Hindlimb muscle (tissue), 1 donor: ENCODE measurements at places on chromosomes 6 and 20. TPM values are rescaled to one million over a fixed set of nuclear protein-coding genes. Genes with fewer than 3 reads are reported as not detected.

SCUBE3 gene
- polyA plus RNA-seq = 1.1 TPM

- no peak for DNase-seq
Observed at GRCh38 chr6:125094563-125094962, 59.0 kb upstream of the TPD52L1 start.

BEND3 gene
- polyA plus RNA-seq = 3.7 TPM

DNA sequence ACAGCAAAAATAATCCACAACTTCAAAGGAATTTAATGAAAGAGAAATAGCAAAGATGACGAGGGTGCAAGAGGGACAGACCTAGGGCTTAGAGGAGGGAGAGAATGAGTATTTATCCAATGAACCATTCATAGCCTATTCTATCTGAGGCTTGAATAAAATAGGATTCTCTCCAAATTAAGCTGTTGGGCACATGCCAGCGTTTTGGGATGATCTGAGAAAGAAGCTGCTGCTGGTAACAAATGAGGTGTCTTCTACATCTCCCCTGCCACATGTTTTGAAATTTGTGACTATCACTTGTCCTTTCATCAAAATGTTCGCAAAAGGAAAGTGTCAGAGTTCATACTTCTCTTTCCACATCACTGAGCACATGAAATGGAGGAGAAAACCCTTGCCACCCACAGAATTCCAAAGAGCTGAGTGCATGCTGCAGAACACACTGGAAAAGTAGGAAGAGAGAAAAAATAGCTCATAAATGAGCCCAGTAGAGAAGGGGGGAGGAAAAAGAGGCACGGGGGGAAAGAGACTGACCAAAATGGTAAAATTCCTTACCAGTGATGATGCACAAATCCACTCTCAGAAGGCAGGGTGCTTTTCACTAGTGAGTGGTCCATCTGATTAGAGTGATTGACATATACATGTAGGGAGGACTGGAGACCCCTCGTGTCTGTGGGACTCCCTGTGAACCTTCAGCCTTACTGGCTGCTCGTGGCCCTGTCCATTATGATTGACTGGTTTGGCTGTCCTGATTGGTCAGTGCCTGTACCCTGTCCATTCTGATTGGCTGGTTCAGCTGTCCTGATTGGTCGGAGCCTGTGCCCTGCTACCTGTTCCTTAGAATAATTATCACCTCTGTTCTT lies 180.5 kb downstream of the OGFRL1 start:
- no peak for DNase-seq

DNA sequence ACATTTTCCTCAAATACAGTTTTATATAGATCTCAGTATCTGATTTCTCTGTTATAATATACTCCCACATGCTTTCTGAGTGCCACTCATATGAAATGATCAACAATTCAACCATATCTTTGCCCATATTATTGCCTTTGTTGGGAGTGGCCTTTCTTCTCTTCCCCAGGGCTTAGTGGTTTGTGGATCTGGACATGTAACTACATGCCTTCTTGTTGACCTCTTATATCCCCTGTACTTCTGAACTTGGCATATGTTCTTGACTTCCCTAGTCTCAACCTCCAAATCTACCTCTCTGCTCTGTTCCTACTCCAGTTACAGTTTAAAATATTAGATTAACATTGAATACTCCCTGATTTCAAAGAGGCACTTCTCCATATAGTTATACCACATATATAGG lies 34.3 kb upstream of the PRIM2 start:
- no peak for DNase-seq

- DNase-seq = no peak
Observed at GRCh38 chr20:25083141-25083772, 1.3 kb upstream of the VSX1 start.

THEMIS gene
- not detected for polyA plus RNA-seq

DNA sequence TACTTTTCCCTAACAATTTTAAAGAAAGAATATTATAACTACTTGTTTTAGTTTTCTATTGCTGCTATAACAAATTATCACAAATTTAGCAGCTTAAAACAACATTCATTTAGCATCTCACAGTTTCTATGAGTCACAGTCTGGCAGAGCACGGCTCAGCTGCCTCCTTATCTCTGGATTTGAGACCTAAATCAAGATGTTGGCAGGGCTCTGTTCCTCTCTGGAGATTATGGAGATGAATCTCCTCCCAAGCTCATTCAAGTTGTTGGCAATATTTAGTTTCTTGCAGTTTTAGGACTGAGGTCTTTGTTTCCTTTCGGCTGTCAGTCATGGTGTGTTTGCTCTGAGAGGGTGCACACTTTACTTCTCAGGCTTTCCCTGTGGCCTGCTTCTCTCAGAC lies 1065.8 kb upstream of the EYS start:
- DNase-seq = peak; percentile 5

DNA sequence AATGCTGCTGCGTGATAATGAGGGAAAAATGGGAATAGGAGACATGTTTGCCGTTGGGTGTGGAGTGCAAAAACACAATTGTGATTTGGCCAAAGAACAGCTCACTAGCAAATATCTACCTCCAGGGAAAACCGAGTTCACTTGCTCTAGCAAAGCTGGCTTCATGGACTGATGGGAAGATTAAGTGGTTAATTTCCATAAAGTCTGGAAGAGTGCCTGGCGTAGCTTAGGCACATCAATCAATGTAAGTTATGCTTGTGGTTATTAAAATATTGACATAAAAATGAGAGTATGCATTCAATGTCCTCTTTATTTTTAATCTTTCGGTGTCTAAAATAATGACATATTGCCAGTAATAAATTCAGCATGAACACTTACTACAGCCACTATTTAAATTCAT lies 267.5 kb downstream of the SMOC2 start:
- no peak for DNase-seq

- DNase-seq = no peak
Observed at GRCh38 chr6:132140189-132140588, 189.0 kb upstream of the CCN2 start.

DNA sequence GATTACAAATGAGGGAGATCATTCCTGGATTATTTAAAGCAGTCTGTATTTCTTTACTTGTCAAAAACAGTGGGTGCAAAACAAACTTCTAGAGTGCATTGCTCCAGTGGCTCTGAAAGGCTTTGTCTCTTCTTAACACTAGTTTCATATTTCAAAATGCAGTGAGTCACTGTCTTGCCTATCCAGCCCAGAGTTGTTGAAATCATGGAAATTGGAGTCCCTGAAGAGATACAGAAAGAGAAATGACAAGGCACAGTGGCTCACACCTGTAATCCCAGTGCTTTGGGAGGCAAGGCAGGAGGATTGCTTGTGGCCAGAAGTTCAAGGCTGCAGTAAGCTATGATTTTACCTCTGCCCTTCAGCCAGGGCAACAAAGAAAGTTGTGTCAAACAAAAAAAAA lies 11.3 kb downstream of the SLC2A12 start:
- DNase-seq = no peak

DNA sequence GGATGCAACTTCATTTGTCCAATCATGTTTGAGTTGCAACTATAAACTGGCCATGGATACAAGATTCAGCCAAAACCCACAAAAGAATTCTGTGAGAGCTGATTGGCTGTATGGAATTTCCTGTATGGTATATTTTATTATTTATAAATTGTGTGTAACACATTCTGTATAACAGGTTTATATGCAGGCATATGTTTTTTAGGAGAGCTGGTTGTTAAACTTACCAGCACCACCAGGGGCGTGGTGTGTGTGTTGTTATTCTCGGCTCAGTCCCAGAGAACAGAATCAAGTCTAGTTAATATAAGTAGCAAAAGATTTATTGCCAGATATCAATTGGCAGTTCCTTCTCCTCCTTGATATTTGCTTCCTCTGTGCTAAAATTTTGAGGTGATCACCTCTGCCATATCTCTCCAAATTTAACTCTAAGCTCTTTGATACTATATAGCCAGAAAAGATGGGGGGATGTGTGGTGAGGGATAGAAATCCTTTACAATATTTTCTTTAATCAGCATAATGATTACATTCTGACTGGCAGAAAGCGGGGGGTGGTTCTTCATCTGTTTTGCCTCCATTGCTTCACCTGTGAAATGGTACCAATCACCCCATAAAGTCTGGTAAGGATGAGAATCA lies 22.9 kb downstream of the CNBD2 start:
- DNase-seq = peak; percentile 29

CCN2 gene
- 38.6 TPM for polyA plus RNA-seq

GRCh38 chr6:31090973-31091364 lies 21.4 kb downstream of the C6orf15 start:
- DNase-seq = no peak

- DNase-seq = no peak
Observed at GRCh38 chr20:2760952-2761305, 39.5 kb downstream of the CPXM1 start.

DNA sequence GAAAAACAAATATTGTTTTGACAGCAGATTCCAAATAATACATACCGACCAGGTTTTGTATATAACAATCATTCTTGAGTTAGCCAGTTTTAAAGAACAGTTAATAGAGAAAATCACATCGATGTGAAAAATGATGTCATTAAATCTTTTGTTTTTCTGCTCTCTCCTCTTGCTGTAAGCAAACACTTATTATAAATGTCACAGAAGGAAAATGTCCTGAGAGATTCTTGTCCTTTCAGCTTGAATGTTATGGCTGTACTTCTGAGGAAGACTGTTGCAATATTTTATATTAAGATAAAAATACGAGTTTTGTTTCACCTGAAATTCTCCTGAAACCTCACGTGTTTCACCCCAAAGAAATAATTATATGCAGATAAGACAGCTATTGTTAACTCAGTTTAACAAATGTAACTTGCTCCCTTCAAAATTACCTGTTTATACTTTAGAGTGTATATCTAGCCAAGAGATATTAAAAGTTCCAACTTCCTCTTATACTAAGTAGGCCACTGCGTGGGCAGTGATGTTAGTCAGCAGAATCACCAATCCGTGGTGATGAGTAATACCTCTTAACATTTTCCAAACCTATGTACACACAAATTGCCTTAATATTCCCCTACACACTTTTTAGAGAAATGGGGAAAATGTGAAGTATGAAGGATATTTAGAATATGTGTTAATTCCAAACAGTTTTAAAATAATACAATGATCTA lies 1111.4 kb upstream of the CITED2 start:
- no peak for DNase-seq

MCCD1 gene
- polyA plus RNA-seq = not detected

ACTL10 gene
- 0.46 TPM for polyA plus RNA-seq

PDYN gene
- not detected for polyA plus RNA-seq

DNA sequence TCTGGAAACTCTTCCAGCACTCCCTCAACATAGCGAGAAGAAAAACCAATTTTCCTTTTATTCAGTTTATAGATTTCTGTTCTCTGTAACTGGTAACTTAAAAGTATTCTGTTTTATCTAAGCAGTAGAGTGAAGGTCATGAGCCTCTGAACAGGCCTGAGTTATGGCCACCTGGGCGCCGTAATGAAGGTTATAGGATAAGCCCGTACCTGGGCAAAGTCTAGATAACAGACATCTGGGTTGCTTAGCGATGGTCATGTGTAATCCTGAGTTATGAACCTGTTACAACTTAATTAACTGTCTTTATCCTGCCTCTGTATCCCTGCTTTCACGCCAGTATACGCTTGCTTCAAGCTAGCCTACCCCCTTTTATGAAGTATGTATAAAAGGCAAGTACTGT lies 13.0 kb upstream of the FAM217A start:
- DNase-seq = no peak

PPIL6 gene
- polyA plus RNA-seq = 5.4 TPM

LY6G6D gene
- polyA plus RNA-seq = not detected

THBS2 gene
- polyA plus RNA-seq = 31.9 TPM

FOXS1 gene
- 4.5 TPM for polyA plus RNA-seq

- no peak for DNase-seq
Observed at GRCh38 chr6:26552205-26552604, 14.0 kb downstream of the HMGN4 start.

DNA sequence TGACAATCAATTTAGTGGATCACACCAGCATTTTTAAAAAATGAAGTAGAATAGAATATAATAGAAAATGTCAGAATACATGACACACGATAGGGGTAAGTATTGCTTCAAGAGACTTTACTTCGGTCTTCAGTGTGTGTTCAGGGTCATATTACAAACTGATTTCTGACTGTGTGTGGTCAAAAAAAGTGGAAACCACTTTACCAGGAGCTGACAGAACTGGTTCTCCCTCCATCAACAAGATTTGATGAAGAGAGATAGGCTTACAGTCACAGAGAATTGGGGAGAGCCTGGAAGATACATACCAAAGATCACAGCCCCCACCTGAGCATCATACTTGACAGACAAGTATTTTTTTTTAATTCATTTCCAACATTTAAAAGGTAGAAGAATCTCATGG lies 21.7 kb downstream of the ARMC2 start:
- no peak for DNase-seq

DNA sequence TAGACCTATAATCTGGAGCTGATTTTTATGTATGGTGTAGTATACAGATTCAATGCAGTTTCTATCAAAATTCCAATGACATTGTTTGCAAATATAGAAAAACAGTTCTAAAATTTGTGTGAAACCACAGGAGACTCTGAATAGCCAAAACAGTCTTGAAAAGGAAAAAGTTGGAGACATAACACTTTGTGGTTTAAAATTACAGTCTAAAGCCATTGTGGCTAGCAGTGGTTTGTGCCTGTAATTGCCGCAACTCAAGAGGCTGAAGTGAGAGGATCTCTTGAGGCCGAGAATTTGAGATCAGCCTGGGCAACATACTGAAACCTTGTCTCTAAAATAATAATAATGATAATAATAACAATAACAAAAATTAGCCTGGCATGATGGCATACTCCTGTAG lies 213.7 kb downstream of the CDKAL1 start:
- no peak for DNase-seq

NFATC2 gene
- polyA plus RNA-seq = 4.5 TPM

GRCh38 chr20:39880890-39881289 lies 808.1 kb downstream of the MAFB start:
- no peak for DNase-seq

- no peak for DNase-seq
Observed at GRCh38 chr6:25704001-25704400, 50.5 kb upstream of the SLC17A4 start.

- DNase-seq = no peak
Observed at GRCh38 chr6:33273129-33273923, 1.5 kb downstream of the RPS18 start.

TBPL1 gene
- polyA plus RNA-seq = 18.5 TPM

- no peak for DNase-seq
Observed at GRCh38 chr20:18304618-18305017, 16.3 kb downstream of the ZNF133 start.

TAGAP gene
- polyA plus RNA-seq = 0.77 TPM

LAMA2 gene
- polyA plus RNA-seq = 130 TPM

GRCh38 chr6:9554323-9554722 lies 860.6 kb downstream of the TFAP2A start:
- no peak for DNase-seq

- no peak for DNase-seq
Observed at GRCh38 chr6:87257046-87257445, 65.3 kb upstream of the SMIM8 start.

DNA sequence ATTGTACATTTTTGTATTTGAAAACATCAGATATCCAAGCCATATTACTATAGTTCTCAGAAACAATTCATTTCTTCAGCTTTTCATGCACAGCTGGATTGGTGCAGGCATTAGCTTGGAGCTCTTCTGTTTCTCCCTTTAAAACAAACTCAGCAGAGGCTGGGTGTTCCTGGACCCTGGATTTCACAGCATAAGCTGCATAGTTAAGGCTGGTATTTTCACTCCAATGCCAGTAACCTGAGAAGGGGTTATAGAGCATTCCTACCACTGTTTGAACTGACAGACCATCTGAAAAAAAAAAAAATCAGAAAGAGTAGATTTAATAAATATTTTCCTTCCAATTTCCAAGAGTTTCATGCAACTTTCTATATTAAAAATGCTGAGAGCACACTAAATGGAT lies 20.1 kb upstream of the FAXC start:
- no peak for DNase-seq
